NCI-H1436 treated with DMSO at 0.1 percent for 48 hours (cell line): ENCODE measurements at places on chromosomes 3 and 15.

GRCh38 chr15:51185213-51186159 lies 90.8 kb upstream of the TNFAIP8L3 start:
- no peak for DNase-seq

- no peak for DNase-seq
Observed at GRCh38 chr3:189953551-189953950, 167.1 kb downstream of the P3H2 start.

GRCh38 chr3:14397940-14398796 lies 4.2 kb upstream of the SLC6A6 start:
- no peak for DNase-seq

DNA sequence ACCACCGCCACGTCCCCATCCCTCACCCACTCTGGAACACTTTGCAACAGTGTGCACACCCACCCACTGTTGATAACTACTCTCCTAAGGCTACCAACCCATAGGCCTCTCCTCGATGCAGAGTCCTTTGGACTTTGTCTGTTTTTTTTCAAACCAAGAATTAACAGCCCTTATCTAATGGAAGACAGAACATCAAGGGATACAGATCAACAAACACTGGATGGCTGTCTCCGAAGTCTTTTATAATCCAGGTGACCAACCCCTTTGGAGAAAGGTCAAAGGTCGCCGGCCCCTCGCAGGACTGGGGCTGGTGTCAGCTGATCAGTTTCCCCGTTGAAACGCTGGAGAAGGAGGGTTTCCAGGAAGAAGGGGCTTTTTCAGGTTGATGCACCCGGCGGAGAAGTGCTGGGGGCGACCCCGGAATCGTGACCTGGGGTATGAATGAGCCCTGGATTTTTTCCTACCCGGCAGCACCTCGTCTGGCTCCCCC lies 532 bp downstream of the B4GALT4 start:
- DNase-seq: no peak

GRCh38 chr3:79202471-79203143 lies 565.2 kb downstream of the ROBO1 start:
- DNase-seq: no peak

DNA sequence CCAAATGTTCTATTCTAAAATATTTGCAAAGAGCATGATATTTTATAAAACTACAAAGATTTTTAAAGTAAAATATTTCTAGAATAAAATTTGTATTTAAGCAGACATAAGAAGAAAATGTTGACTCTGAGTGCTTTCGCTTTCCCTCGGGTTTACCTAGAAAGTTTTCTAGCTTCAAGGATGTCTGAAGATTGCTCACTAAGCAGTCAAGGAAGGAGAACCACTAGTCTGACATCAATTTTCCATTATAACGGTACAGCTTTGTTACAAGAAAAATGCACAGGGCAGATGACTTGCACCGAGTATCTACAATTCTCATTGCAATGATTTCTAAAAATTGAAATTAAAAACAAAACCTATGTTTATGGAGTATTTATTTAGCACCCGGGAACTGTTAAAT lies 14.2 kb downstream of the GPR15 start:
- DNase-seq: no peak

GRCh38 chr15:49978121-49978520 lies 140.9 kb downstream of the ATP8B4 start:
- DNase-seq: no peak

DNA sequence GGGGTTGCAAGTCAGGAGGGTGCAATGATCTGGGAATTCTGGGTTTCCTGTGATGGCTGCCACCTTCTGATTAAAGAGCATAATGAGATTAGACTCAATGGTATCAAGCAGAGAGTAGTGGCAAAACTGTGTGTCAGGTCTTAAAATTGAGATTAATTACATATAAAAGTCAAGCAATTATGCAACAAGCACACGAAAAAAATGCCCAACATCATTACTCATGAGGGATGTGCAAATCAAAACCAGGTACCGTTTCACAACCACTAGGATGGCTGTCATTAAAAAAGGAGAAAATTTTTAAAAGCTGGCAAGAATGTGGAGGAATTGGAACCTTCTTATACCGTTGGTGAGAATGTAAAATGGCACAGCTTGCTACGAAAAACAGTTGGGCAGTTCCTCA lies 205.0 kb downstream of the OSBPL10 start:
- DNase-seq: no peak

GRCh38 chr15:76330080-76330680 lies 6.4 kb upstream of the ISL2 start:
- DNase-seq: no peak
